ENCODE measurements at places on chromosomes 2 and 18.

GRCh38 chr18:8695932-8696517, 9.3 kb upstream of the MTCL1 start:
- DNase-seq = no peak

DNA sequence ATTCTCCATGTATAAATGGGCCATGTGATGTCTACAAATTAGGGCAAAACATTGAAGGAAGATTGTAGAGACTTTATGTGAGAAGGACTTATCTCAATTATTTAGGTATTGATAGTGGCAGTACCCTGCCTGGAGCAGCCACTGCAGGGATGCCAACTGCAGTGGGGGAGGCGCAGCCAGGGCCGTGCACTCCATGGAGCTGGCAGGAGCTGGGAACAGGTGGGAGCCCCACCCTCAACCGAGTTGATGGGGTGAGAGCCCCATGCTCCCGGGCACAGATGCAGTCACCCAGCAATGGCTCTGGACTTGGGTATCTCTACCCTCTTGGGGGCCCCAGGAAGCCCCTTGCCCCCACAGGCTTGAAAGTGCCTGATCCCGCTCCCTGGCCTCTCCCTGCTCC, 564.3 kb downstream of the SLC4A3 start:
- no peak for DNase-seq

GRCh38 chr18:75884728-75885127, 457.2 kb upstream of the SMIM21 start:
- DNase-seq = no peak

- no peak for DNase-seq
These were observed 210.5 kb downstream of the BCL2 start for GRCh38 chr18:63109022-63109421.

- no peak for DNase-seq
These were observed 55.8 kb downstream of the TTC32 start for GRCh38 chr2:19846030-19846429.

- no peak for DNase-seq
These were observed 164.5 kb downstream of the XIRP2 start for GRCh38 chr2:167052825-167053224.

- no peak for DNase-seq
These were observed 1056.6 kb upstream of the NXPH2 start for GRCh38 chr2:139836769-139837168.

GRCh38 chr2:235390108-235390815, 103.6 kb upstream of the AGAP1 start:
- DNase-seq = peak; percentile 71

DNA sequence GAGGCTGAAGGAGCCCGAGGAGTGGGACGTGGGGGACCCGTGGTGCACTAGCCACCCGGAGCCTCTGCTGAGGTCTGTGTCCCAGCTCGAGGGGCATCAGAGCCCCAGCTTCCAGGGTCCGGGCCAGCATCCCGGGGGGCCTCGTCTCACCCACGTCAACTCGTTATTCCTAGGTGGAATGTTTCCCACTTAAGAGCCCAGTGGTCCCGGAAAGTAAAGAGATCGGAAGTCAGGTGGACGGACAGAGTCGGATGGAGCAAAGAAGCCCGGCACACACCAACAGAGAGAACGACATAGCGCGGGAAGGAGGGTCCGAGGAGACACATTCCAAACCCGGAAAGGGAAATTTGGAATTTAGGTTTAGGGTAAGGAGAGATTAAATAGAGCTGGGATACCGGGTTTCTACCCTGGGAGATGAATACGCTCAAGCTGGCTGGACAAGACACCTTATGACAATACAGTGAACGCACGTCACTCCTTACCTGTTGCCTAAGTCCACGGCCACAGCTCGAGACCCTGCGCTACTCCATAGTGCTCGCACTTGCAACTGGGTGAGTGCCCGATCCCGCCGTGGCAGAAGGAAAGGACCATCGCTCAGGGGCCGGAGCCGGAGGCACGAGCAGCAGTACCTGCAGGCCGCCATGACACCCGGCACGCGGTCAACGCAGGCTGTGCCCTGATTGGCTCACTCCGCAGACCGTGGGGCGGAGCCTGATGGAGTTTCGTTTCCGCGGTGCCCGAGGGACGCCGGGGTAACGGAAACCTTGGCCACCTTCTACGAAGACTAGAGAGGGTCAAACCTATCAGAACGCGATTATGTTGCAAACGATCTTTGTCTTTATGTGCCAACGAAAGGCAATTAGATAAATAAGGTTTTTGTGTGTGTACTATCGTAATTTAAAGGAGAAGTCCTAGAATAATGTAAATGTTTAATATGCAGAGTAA, at the start of gene PNPT1:
TSS of gene PNPT1 (minus strand) at position 664 of the 945 bp plus-strand sequence. CDS start at position 643, 21 bp downstream.
- peak; percentile 95 for DNase-seq

DNA sequence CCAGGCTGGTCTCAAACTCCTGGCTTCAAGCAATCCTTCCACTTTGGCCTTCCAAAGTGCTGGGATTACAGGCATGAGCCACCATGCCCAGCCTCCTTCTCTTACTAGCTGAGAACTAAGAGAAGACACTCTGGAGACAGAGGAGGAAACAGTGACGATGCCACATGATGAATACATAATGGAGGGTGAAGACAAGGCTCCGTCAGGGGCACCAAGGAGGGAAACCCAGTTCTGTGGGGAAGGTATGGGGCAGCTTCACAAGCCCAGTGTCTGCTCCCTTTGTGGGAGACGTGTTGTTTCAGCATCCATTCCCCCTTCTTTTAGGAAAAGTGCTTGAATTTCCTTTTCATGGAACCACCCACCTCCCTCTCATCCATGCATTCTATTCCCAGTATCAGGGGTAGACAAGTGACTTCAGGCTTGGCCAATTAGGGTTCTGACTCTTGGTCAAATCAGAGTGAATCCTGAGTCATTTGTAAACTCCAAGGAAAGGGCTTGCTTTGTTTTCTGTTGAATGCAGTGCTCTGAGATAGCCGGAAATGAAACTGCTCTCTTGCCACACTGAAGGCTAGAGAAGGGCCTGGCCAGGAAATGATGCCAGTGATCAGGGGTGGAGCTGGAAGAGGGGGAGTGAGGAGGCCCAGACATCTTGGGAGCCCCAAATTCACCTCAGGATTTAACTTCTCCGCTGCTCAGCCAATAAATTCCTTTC, 23.7 kb downstream of the TMEM127 start:
- DNase-seq = no peak

- DNase-seq = no peak
These were observed 694.8 kb upstream of the PKDCC start for GRCh38 chr2:41353060-41353459.

Measured in thyroid gland (tissue), 4 donors.